ENCODE measurements at places on chromosomes 7 and 10.
A peak's percentile ranks its signal among the peaks of the same experiment; 100 is the strongest.

- DNase-seq, result no peak
These were observed 9.1 kb downstream of the COMTD1 start for GRCh38 chr10:75226656-75227055.

GRCh38 chr10:14330388-14331061 is at the start of gene FRMD4A:
Gene FRMD4A (minus strand): TSS chr10:14330924.
- no peak for DNase-seq

DNA sequence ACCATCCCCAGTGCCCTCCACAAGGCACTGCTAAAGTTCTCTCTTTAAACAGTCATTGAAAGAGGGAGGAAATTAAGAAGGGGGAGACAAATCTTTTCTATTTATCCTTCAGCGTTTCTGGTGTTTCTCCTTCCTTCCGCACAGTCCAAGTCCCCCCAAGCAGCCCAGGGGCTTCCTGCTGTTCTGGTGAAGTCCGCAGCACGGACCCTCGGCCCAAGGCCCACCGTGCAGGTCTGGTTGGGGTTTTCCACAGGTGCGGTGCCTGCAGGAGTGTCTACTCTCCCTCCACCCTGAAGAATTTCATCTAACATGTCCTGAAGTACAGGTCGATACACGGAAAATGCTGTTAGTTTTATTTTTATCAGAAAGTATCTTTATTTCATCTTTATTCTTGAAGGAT is 34.1 kb upstream of the KNDC1 start:
- DNase-seq, result no peak

DNA sequence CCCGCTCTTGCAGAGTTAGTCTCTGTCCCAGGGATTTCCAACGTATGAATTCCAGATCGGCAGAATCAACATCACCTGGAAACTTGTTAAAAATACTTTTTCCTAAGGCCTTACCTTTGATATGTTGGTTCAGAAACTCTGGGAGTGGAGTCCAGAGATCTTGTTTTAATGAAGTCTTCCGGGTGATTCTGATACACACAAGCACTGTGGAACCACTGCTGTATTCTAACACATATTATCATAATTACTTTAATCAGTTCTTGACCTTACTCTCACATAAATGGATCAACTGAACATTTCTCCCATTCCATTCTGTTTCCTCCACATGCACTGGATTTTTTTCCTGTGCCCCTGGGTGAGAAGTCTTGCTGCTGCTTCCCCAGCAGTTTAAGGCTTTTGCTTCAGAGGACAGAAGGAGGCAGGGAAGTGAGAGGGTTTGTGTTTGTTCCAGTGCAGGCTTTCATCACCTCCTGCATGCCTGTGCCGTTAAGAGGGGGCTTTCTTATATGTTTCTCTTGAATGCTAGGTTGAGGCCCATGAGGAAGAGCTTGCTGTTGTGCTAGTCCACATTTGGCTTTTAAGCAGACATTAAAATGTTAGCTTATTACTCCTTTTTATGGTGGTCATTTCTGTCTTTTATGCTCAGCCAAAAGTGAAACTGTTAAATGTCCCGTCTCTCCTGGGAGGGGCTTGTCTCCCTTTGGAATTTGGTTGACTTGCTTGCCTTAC is 32.4 kb downstream of the CCSER2 start:
- no peak for DNase-seq

DNA sequence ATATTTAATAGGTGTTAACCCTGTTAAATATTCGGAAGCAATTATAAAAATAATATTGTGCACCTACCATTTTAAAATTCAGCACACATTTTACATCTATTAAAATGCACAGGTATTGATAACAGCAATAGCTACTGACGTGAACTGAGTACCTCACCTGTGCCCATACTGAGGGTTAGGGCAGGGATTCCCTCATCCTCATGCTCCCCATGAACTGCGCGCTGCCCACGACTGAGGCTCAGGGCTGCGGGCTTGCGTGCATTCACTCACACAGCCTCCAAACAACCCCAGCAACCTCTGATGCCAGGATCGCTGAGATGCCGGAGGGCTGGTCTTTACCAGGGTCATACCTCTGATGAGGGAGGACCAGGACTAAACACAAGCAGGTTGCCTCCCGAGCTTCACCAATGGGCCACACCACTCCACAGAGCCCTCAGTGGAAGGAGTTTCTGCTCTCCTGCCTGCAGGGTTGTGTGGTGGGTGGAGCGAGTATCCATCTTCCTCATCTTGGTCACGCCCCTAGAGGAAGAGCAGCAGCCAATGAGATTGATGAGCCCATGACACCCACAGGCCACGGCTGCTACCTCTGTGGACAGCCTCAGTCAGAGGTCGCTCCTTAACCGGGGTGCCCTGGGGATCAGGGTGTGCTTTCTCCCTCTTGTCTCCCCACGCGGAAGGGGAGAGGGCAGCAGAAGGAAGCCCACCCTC is 478.3 kb downstream of the TNS3 start:
- DNase-seq, result no peak

DNA sequence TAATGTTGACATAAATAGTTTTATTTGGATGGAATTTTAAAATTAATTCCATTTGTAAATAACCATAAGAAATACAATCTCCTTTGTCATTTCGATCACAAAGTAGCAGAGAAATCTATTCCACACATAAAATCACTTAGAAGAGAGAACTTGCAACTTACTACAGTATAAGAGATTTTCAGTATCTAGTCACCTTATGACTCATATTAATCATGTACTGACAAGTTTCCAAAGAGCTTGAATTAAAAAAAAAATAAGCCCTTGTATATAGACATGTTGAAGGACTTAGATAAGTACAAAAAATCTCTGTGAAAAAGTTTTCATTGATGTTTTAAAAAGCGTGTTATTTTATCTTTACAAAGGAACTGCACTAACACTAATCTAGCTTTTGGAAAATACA is 207.1 kb upstream of the ETV1 start:
- no peak for DNase-seq

- no peak for DNase-seq
These were observed 356.0 kb upstream of the MYO3A start for GRCh38 chr10:25578061-25578460.

GRCh38 chr7:48088559-48089045 is 463 bp upstream of the UPP1 start:
- DNase-seq, result no peak

- no peak for DNase-seq
These were observed 52.2 kb downstream of the CPEB3 start for GRCh38 chr10:92238586-92239098.

- DNase-seq, result no peak
These were observed 5.8 kb downstream of the KLF6 start for GRCh38 chr10:3779158-3779741.

GRCh38 chr10:83908506-83908905 is 230.8 kb upstream of the GHITM start:
- peak; percentile 24 for DNase-seq

DNA sequence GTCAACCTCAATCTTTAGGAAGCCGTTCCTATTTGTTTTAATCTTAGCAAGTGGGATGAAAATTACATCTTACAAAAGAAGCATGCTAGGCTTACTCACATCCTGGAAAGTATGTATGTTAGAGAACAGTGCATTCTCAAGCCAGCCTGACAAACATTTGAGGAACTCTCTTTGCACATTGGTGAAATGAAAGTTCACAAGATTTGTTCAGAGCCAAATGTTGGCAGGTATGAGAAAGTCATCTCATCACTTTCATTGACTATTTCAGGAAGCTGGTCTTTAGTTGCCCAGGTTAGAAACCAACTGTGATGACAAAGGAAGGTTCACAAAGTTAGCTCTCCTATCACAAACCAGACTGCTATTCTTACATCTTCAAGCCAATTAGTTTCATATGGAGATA is 57.1 kb downstream of the ABCB1 start:
- DNase-seq, result no peak

DNA sequence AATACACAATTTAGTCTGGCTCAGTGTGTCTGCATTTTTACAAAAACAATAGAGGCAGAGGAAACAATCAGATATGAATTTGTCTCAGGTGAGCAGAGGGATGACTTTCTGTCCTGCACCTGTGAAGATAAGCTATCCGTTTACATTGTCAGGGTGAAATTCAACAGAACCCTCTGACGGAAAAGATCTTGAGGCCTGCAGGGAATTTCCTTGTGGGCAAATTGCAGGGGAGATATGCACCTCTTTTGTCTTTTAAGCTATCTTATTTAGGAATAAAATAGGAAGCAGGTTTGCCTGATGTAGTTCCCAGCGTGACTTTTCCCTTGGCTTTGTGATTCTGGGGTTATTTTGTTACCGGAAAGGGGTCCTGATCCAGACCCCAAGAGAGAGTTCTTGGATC is 325.1 kb downstream of the GALNT17 start:
- no peak for DNase-seq

- DNase-seq, result no peak
These were observed 101.0 kb downstream of the SMURF1 start for GRCh38 chr7:99042957-99043356.

GRCh38 chr7:12162415-12163113 is 48.5 kb upstream of the TMEM106B start:
- no peak for DNase-seq

- no peak for DNase-seq
These were observed 11.4 kb downstream of the ZNF488 start for GRCh38 chr10:47372726-47373125.

- no peak for DNase-seq
These were observed 123.1 kb downstream of the NRBF2 start for GRCh38 chr10:63256009-63256773.

DNA sequence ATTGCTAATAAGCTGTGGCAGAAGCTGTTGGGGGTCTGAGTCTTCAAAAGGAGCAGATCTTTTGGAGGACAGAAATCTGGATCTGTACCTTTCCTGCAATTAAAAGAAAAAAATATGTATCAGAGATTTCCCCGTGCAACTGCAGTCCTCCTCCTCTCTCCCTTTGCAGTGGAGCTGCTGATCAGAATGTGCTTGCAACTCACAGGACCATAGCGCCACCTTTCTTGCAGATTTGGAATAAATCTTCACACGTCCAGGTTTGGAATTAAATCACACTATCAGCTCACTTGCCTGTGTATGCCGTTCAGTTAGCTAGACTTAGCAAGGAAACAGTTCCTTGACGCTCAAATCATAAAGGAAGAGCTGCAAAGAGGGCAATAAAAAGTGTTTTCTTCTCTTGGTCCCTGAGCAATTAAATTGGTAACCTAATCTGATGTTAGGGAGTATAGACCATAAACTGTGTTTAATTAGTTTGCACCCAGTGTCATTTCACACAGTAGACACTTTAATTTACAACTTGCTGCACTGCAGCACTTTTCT is 77.4 kb downstream of the PON1 start:
- DNase-seq, result peak; percentile 80

DNA sequence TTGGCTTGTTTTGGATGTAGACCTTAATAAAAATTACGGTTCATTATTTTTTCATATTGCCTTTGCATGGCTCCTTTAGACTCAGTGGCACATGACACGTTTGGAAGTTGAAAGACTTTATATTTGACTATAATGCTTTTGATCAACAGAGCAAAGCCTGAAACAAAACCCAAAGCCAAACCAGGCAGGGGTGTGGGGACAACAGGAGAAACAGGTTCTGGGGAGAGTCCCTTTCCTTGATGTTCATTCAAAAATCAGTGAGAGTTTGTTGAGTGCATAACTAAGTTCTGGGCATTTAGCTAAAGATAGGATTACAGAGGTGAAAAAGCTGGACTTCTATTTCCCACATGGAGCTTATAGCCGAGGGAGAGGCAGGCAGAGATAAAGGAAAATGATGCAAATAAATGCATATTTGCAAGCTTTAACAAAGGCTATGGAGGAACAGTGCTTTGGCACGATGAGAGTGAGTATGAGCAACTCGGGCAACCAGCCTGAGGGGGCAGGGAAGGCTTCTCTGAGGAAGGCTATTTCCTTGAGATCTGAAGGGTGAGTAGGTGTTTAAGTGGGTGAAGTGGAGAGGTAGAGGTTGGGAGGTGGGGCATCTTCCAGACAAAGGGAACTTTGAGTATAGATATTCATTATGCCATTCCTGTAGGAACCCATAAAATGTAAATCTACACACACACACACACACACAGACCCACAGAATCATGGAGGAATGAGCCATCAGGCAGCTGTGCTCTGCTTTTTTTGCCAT is 34.5 kb upstream of the PDZD8 start:
- DNase-seq, result no peak

DNA sequence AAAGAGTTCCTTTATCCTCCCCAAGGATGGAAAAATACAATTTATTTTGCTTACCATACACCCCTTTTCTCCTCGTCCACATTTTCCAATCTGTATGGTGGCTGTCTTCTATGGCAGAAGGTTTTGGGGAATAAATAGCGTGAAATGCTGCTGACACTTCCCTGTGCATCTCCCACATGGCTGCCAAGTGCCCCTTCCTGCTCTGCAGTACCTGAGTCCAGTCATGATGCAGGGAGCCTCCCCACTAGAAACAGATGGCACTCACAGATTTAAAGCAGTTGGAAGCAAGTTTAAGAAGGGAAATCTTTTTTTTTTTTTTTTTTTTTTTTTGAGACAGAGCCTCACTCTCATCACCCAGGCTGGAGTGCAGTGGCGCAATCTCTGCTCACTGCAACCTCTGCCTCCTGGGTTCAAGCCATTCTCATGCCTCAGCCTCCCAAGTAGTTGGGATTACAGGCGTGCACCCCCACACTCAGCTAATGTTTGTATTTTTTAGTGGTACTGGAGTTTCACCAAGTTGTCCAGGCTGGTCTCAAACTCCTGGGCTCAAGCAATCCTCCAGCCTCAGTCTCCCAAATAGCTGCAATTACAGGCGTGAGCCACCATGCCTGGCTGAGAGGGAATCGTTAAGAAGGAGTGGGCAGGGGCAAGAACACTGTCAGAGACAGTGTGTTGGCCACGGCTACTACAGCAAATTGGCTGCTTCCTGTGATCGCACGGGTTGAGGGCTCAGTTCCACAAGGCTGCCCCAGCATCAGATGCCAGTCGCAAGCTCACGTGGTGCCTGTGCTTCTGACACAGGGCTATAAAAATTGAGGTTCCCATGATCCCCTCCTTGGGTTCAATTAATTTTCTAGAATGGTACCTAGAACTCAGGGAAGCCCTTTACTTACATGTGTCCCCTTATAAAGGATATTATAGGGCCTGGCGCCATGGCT is 5.3 kb upstream of the PILRA start:
- no peak for DNase-seq

- peak; percentile 54 for DNase-seq
These were observed 109.5 kb upstream of the TMEM72 start for GRCh38 chr10:44801383-44802327.

GRCh38 chr7:94832051-94832450 is 75.3 kb upstream of the PPP1R9A start:
- no peak for DNase-seq

DNA sequence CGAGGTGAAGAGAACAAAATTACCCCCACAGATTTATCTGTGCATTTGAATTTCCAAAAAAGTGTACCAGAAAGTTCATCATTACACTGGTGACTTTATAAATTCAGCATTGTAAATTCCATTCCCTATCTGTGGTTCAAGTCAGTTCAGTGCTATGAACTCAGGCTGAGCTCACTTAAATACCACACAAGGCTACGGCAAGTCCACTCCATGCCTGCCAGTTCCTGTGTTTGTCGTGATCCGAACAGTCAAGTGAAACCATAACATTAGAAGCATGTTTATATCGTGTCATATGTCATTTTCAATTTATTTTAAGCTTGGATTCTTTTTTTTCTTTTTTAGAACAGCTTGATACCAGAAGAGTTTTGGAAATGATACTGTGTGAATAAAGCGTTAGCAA is 14.8 kb downstream of the MBL2 start:
- no peak for DNase-seq

Measured in NCI-H345 (cell line).